GM13977 (cell line): ENCODE measurements at places on chromosomes 11 and 22.

GRCh38 chr11:67373648-67374570 is 511 bp upstream of the CLCF1 start:
- DNase-seq = peak; percentile 85

DNA sequence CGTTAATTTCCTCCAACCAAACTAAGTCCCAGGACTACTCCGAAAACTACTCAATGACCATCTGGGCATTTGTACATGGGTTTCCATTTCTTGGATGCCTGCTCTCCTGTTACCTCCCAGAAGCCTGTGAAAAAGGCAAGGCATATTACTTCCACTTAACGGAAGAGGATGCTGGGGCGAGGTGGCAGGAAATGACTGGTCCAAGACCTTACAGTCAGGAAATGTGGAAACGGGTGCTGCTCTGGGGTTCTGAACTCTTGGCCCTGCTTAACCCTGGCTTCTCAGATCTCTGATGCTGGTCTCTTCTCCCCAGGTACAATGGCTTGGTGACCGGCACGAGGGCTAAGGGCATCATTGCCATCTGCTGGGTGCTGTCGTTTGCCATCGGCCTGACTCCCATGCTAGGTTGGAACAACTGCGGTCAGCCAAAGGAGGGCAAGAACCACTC is 12.9 kb downstream of the ADORA2A start:
- DNase-seq = no peak

DNA sequence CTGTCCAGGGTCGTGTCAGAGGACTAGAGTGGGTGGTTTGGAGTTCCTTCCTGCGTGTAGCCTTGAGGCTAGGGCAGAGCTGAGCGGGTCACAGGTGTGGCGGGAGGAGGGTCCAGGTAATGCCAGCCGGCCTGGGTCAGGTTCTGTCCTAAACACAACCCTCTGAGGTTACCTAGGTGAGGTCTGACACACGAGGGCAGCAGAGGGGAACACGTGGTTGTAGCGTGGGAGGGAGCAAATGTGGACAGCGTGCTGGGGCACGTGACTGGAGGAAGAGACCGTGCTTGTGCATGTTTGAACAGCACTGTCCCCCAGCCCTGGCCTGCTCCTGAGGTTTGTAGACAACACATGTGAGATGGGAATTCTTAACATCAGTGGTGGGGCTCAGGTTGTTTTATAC is 13.1 kb downstream of the MOV10L1 start:
- peak; percentile 60 for DNase-seq

DNA sequence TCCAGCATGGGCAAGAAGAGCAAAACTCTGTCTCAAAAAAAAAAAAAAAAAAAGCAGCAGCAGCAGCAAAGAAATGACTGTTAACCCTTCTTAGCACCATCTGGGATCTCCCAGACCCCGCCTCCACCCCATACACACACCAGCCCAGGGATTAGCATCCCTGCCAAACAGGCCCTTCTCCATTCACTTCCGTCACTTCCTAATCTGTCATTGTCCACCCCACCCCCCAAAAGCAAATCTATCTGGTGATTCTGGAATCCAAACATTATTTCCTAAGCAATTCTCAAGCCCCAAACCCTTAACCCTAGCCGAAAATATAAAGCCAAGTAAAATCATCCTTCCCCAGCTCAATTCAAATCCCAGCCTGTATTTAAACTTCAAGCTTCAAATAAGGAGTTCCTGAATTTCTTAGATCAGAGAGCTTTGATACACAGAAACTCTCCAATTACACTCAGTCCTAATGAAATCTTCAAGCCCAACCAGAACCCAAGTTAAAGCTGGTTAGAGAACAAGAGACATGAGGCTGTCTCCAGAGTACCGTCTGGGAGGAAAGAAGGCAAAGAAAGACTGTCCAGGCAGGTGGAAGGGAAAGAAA is 6.0 kb upstream of the AHNAK start:
- no peak for DNase-seq

DNA sequence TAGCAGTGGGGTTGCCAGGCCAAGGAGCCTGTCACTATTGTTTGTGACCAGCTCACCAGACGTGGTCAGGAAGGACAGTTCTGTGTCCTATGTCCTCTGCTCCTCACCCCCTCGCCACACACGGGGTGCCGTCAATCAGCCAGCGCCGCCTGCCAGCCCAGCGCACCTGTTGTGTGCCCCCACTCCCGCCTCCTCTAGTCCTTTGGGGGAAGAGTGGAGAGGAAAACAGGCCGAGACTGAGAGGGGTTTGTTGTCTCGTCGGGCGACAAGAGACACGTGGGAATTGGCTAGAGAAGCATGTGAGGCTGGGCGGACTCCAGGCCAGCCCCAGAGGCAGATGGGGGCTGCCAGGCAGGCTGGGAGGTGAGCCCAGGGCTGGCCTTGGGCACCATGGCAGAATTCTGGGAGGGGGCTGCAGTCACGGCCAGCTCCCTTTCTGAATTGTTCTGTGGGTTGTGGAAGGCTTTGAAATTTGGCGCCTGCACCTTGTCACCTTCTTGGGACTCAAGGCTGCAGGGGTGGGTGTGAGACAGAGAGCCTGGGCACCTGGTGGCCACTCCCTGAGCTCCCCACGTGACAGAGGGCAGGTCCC is 3.1 kb upstream of the KCNQ1OT1 start:
- no peak for DNase-seq

GRCh38 chr11:114137838-114138237 is 78.3 kb downstream of the ZBTB16 start:
- DNase-seq = no peak

DNA sequence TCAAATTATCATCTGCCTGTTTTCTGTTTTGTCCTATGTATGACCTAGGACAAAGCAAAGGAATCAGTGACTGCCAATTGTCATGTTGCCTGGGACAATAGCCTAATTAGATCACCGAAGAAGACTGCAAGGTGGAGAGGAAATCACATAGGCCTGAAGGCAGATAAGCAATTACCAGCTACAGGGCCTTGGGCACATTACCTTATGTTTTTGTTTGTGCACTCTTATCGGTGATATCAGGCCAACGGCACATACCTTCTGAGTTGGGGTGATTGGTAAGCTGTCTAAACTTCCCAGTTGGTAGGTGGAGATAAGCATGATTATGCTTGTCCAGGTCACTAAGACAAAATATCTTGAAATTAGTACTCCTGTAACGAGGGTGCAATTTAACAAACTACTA is 58.1 kb upstream of the FAM181B start:
- DNase-seq = no peak

DNA sequence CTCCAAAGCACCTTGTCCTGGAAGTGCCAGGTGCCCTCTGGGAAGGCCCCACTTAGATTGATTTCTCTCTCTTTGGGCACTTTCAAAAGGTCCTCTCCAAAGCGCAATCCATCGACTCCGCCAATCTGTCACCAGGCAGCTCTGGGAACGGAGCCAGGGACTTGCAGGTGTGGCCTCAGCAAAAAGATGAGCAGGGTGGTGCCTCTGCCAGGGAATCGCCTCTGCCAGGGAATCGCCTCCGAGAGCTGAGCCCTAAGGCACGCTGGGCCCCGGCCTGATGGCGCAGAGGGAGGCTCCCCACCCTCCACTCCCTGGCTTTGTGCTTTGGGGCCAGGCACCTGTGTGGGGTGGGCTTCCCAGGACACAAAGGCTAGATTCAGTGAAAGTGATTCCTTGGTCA is 1391.3 kb downstream of the TBC1D22A start:
- no peak for DNase-seq

DNA sequence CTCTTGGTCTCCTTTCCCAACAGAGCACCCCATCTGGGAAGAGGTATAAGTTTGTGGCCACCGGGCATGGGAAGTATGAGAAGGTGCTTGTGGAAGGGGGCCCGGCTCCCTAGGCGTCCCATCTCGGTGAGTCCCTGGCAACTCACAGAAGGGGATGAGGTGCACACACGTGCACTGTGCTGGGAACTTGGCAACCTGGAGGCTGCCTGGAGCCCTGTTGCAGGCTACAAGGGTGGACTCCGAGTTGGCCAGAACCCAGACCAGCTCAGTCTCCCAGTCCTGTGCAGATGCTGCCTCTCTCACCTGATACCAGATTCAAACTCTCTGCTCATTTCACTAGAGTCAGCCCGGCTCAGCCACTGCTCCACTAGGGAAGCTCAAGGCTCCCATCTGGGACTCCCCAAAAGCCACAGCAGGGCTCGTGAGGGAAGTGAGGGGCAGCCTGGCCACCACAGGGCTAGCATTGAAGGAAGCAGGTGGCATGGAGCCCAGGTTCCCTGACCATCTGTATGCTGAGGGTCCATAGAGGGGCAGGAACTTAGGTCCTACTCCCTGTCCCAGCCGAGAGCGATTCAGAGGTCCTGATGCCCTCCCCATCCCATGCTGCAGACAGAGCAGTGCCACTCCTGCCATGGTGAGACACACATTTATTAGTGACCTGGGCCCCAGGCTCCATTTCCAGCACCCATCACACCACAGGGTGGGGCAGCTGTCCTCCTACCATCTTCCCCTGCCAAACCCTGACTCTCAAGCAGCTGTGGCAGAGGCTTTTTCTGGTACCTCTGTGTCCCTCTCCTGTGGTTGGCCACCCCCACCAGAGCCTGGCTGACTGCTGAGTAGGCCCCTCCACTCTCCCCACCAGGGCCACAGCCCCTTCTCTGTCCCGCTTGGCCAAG is 4.0 kb downstream of the PRR33 start:
- DNase-seq = peak; percentile 13

- DNase-seq = no peak
Measured at GRCh38 chr11:79925570-79925969, 484.7 kb upstream of the TENM4 start.

DNA sequence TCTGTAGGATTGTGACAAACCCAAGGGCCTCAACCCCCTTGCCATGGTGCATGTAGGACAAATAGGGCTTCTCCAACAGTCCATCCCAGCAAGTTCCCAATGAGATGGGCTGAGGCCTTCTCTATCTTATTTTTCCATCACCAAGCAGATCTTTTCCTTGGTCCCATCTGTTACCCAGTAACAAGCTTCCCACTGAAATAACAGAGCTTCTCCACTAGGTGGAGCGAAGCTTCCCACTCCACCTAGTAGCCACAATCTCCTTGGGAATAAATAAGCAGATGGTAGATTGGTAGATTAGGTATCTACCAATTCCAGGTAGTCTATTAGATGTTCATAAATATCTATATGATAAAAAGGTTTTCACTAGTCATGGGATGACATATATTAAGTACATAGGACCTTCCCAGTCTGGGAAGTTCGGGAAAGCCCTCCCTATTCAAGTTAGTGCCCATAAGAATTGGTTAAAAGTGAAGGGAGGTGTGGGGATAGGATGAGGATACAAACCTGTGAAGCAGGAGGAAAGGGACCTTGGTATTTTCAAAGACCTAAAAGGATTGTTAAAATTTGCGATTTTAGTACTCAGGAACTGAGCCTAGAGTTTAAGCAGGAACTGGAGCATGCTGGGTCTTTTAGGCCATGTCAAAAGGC is 5.9 kb upstream of the OR52L1 start:
- peak; percentile 43 for DNase-seq

GRCh38 chr22:18035751-18036150 is 11.4 kb upstream of the MICAL3 start:
- no peak for DNase-seq

GRCh38 chr11:46896719-46897406 is 21.5 kb downstream of the LRP4 start:
- DNase-seq = peak; percentile 72

DNA sequence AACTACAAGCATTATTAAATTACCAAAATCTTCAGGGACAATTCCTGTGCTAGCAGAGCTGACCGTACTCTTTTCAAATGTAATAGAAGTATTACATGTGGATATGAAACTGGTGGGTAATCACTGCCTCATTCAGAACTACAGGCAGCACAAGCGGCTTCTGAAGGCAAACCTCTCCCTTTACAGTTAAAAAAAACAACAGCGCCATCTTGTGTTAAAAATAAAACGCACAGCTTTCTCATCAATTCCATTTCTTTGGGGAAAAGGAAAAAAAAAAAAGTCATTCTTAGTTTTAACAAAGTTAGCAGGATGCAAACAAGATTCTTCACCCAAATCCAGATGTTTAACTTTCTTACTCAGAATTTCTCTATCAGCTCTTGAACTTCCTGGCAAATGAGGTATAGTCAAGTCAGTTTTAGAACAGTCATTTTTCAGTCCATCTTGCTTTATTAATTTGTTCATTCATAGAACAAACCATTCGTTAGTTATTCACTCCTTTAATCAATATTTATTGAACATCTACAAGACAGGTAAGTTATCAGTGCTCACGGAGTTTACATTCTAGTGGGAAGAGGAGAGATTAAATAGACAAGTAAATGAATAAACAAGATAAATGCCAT is 331.8 kb upstream of the MPPED2 start:
- peak; percentile 36 for DNase-seq

- DNase-seq = no peak
Measured at GRCh38 chr22:35258191-35258988, 1.1 kb downstream of the HMGXB4 start.

GRCh38 chr11:20739107-20739506 is 69.7 kb downstream of the NELL1 start:
- no peak for DNase-seq

DNA sequence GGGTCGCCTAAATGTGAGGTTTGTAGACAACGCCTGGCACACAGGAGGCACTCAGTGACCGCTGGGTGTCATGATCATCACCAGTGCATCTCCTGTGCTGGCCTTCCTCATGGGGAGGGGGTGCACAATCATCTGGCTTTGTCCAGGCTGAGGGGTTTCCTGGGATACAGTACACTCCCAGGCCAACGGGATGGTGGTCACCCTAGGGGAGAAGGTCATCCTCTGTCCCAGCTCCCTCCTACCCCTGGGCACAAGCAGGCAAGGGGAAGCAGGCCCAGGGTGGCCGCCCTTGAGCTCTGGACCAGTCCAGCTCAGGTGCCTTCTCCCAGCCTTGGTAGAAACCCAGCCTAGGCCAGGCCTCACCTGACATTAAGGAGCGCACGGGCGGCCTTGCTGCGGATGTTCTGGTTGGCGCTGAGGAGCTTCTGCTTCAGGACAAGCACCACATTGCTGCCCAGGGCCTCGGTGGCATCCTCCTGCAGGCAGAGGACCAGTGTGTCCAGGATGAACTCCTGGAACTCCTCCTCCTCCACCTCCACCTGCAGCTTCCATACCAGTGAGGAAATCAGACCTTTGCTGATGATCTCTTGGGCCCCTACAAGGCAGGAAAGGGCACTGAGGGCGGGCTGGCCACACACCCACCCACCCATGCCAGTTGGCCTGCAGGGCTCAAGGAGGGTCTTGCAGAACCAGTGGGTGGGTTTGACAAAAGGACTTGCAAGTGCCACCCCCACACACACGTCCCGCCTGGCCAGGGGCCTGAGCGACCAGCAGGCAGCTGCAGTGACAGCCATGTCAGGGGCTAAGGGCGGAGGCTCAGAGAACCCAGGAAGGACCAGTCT is 6.6 kb upstream of the GNAZ start:
- no peak for DNase-seq

GRCh38 chr11:124669193-124669592 is 4.3 kb downstream of the SIAE start:
- DNase-seq = peak; percentile 69

GRCh38 chr11:86869966-86870570 is 69.7 kb downstream of the PRSS23 start:
- peak; percentile 60 for DNase-seq
